NB4 (cell line): ENCODE measurements at places on chromosomes 5 and 9.

DNA sequence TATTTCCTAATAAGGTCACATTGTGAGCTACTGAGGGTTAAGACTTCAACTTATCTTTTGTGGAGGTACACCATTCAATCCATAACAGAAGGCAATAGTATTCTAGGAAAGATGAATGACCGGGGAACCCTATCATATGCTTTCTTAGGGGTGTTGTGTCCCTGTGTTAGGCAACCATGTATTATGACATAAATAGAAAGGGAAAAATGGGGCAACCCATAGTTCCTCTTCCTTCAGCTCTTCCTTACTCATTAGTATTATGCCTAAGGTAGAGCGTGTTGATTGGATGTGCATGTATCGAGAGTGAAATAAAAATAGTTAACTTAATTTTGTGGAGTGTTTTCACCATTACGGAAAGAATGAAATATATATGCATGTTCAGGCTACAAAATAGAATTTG is 6.0 kb upstream of the CCNJL start:
- DNase-seq: peak; percentile 60

DNA sequence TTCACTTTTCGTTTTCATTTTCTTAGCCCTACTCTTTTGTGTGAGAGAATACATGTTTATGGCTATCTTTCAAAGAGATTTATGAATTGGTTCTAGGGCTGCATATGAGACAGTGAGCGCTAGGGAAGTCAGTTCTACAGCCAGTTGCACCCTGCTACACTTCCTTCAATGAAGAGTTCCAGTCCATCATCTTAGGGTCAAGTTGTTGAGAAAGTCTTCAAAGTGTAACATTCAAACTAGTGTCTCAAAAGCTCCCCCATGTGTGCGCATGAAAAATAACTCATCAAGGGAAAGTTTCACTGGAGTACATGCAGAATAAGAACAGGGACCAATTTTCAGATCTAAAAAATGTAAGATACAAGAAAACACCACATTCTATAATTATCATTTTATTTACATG is 317.2 kb downstream of the DEPDC1B start:
- DNase-seq: peak; percentile 76

GRCh38 chr5:135944967-135945560 is 9.7 kb downstream of the LECT2 start:
- peak; percentile 76 for DNase-seq

DNA sequence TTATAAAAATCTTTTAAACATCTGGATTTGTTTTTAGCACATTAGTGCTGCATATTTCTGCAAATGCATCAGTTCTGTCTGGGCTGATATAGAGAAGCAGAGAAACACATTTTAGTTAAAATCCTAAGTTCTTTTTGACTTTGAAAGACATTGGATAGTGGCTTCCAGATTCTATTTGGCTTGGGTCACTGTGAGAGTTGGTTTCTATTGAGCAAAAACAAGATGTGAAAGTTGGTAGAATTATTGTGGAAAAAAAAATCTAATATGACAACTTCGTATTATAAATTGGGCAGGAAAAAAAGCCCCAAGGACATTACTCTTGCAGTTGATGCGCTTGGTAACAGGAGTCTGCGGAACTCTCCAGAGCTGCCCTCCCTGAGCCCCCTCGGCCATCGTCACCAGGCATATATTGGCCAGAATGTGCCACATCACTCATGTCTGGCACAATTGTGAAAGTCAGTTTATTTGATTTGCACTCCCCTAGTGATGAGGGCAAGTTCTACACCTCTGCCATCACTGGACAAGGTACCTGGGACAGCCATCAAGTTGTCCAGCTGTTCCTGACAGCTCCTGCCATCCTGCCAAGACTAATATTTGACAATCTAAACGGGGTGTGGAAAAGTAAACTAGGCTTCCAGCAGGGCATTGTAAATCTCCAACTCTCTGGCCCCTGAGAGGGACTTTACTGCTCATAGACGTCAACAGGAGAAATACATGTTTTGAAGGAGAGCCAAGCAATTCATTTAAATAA is 334.5 kb downstream of the TENT4A start:
- no peak for DNase-seq

- DNase-seq: no peak
Observed at GRCh38 chr5:126640866-126641265, 40.1 kb downstream of the PHAX start.

DNA sequence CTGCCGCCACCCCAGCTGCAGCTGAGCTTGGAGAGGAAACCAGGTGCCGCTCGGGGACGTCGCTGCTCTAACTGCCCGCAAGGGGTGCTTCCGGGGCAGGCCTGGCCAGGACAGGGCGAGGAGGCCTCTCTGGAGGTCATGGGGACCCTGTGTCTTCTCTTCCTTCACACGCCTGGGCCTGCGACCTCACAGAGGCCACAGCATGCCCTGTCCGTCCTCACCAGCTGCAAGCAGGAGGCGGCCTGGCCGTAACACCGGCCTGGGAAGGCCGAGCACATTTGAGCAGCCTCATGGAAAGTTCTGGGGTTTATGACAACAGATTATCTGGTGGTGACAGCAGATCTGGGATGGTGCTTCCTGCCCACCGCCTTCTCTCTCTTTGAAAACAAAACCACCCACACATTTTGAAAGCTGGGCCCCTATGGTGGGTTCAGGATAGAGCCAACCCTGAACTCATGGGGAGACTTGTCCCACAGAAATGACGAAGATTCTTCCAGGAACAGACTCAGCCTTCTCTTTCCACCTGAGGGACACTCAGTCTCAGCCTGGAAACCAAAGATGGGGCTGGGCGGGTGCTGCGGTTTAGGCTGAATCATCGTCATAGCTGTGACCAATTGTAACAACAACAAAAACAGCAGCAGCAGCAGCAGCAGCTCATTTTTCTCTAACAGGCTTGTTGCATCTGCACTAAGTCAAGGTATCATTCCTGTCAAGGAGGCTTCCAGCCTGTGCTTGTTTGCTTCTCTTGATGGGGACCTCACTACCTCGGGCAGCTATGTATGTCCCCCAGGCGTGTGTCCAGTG is 99.6 kb upstream of the RAPGEF1 start:
- peak; percentile 59 for DNase-seq

- DNase-seq: no peak
Observed at GRCh38 chr9:5269249-5269715, 35.2 kb downstream of the RLN2 start.

- no peak for DNase-seq
Observed at GRCh38 chr5:128773378-128773777, 191.9 kb upstream of the SLC27A6 start.

DNA sequence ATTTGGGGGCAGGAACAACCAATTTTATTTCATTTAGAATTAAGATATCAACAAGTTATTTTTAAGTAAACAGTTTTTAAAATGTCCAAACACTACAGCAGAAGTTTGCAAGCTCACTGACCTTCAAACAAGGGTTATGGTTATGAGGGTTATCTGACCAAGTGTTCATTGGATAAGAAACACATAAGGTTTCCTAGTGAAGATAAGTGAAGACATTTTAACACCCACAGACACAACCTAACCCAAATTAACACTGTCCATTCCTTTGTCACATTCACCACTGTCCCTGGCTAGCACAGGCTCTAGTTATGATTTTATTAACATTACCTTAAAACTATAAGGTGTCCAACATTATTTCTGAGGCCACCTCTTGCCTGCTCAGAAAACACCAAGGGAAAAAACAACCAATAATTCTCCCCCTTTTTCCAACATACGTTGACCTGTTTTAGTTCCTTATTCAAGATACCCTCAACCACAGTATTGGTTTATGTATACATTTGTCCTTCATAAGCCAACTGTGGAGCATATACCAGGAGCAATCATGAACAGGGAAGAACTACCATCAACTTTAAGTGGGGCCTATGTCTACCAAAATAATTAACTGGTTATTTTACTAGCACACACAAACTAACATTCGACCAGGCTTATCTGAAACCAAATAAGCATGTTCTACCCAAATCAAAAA is 4.0 kb downstream of the ETF1 start:
- DNase-seq: no peak

DNA sequence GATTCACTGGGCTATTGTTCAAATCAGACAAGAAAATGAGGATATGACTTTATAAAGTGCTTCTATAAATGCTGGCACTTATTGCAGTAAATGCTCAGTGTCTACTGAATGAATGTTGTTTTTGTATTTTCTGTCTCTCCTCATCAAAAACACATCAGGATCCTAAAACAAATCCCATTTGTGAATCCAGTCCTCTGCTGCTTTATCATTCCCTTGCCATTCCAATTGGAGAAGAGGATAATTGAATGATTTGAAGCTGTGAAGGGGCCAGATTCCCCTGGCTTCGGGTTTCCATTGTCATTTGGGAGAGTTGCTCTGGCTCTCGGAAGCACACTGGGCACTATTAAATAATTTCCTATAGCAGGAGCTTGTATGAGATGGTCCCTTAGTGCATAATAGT is 666.8 kb downstream of the ACTL7B start:
- no peak for DNase-seq

DNA sequence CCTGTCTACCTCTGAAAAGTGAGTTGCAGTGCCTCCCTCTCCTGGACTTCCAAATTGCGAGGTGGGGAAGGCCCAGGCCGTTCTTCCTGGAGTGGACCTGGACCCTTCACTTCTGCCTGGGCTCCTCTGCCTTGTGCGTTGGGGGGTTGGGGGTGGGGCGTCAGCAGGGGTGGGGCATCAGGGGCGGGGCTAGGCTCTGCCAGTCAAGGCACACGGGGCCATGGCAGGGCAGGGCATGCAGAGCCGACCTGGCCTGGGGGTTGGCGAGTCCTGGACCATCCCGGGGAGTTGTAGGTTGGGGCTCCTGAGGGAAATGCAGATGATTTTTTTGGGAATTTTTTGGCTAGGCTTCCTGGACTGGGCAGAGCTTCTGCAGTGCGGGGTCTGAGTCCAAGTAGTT is 87.1 kb downstream of the EHMT1 start:
- DNase-seq: no peak

DNA sequence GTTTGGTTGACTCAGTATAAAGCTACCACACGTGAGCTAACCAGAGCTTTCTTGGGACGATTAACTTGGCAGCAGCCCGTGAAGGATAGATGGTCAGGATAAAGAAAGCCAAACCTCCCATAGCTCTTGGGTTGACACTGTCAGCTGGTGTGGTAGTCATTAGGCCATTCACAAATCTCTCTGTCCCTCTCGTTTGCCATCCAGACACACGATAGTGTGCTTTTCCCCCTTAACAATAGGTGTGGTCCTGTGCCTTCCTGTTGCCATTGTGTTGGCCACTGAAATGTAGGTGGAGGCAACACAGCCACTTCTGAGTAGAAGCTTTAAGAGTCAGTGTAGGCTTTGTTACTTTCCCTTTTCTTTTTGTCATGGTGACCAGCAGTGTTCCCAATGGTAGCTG is 11.7 kb downstream of the OR13J1 start:
- no peak for DNase-seq

DNA sequence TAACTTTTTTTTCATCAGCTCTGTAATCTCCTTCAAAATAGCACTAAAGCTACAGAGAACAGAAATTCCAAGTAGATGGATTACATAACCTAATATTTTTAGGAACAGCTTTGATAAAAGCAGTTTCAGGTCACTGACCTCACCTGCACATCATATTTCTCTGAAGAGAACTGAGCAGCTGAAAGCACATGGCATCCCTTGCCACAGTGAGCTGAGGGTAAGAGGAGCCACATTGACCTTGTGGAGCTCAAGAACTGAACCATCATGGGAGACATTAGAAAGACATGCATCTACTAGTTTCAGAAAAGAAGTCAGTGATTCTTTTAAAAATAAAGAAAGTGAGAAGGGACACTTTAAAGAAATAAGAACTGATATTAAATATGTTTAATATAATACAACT is 222.7 kb downstream of the CFAP90 start:
- DNase-seq: no peak

DNA sequence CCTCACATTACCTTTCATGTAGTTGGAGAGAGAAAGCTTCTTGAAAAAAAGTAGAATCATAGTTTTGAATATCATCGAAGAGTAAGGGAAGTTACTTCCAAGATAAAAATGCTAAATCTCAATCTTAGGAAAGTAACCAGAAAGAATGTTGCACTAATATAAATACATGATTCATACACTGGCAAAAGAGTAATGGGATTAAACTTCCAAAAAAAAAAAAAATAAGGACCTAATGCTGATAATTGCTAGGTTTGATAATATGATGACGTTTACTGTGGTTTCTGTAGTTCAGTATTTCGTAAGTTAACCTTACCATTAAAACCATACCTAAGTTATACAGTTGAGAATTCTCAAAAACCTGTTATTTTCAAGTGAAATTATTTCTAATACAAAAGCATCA is 573.8 kb upstream of the CDH9 start:
- DNase-seq: no peak

DNA sequence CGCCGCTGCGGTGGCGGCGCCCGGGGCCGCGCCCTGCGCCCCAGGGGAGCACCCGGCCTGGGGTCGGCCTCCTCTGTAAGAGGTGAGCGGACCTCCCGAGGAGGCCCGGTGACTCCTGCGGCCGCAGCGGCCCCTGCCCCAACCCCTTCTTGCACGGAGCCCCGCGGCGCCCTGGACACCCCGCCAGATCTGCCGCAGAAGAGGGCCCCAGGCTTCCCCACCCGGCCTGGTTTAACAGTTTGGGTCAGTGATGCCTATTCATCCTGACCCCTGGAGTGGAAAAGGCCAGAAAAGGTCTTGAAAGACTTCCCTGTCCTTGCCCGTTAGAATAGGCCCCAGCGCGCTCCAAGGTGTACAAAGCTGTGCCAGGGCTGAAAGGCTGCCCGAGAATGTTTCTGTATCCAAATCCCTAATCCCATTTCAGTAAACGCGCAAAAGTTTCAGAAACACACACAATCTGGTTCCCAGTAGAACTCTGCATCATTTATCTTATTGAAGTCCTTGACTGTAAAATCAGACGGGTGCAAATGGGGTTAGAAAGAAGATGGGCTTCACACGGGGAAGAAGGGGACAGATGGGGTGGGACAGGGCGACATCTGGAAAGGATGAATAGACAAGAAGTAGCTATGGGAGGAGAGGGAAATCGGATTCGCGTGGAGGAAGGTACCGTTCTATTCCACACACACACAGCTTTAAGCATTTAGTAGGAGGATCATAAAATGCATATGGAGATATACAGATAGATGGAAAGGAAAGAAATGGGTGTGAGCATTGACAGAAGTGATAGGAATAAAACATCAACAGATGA is 1.1 kb upstream of the SSBP2 start:
- DNase-seq: no peak

- DNase-seq: no peak
Observed at GRCh38 chr9:112755675-112756074, 5.1 kb downstream of the SNX30 start.
